ENCODE measurements at places on chromosomes 1 and 21.

DNA sequence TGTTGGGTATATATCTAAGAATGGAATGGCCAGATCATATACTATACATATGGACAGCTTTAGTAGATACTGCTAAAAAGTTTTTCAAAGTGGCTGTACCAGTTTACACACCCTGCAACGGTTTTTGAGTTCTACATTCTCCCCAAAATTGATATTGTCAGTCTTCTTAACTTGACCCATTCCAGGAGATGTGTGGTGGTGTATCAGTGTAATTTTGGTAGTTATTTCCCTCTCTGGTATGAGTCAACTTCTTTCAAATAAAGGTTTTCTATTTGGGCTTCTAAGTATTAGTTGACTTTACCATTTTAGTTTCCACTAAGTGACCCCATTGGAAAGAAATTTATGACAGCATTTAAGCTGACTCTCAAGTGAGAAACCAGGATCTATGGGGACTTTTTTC lies 29.2 kb downstream of the INKA2 start:
- no peak for DNase-seq

DNA sequence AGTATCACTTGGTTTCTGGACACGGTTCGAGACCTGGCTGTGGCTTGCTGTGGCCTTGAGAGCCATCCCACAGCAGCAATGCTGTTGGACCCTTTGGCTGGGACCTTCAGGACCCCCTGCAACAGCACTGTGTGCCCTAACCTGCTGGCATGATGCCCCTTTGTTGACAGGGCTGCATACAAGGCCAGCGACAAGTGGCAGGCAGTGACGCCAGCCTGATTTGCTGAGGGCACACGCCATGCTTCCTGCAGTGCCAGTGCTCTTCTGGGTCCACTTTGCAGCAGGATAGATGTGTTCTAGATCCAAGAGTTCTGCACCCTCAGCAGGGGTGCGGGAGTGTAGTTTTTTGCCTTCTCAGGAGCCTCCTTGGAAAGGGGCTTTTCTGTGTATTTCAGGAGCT lies 32.8 kb downstream of the COQ8A start:
- DNase-seq, result no peak

DNA sequence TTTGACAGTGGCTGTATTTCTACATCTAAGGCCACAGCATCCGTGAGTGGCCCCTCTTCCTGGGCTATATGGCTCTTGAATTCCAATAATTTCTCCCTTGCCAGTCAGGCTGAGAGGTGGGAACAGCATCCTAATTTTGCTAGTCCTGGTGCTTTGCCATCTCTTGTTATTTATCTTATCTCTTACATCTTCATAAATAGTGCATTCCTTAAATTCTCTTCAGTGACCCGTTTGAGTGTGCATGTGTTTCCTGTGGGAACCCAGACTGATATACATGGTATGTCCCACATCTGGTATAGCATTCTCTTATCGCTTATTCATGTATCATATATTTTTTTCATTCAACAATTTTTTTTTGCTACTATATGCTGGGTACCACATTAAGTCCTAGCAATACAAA lies 9.9 kb downstream of the S100A11 start:
- no peak for DNase-seq

DNA sequence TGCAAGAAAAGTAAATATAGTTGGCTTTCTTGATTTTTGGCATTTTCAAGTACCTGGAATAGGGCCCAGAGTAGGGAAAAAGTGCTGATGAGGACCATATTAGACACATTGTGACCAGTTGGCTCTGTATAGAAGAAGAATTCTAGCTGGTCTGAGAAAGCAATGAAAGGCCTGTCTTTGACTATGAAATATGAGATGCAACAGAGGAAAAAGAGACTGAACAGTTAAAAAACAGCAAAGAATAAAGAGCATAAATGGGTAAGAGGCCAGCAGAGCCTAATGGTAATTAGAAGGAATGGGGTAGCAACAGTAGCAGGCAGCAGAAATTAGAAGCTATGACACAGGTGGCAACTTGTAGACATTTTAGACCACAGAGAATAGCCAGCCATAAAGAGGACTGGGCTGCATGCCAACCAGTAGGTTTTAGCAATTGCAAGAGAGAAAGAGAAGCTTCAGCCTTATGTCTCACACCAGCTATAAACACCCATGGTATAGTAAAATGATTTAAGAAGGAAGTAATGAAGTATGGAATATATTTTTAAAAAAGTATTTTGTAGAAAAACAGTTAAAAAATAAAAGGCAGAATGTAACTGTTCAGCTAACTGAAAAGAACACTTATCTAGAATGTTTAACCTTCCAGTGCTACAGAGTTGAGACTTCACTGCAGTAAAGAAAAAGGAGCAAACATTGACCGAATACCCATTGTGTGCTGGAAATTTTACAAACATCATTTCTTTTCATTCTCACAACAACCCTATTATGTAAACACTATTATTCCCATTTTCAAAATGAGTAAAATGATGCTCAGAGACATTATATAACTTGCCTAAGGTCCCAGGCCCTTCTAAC lies 114.1 kb downstream of the LHX4 start:
- DNase-seq, result no peak

GRCh38 chr1:30810416-30811080 lies 53.0 kb upstream of the LAPTM5 start:
- no peak for DNase-seq

DNA sequence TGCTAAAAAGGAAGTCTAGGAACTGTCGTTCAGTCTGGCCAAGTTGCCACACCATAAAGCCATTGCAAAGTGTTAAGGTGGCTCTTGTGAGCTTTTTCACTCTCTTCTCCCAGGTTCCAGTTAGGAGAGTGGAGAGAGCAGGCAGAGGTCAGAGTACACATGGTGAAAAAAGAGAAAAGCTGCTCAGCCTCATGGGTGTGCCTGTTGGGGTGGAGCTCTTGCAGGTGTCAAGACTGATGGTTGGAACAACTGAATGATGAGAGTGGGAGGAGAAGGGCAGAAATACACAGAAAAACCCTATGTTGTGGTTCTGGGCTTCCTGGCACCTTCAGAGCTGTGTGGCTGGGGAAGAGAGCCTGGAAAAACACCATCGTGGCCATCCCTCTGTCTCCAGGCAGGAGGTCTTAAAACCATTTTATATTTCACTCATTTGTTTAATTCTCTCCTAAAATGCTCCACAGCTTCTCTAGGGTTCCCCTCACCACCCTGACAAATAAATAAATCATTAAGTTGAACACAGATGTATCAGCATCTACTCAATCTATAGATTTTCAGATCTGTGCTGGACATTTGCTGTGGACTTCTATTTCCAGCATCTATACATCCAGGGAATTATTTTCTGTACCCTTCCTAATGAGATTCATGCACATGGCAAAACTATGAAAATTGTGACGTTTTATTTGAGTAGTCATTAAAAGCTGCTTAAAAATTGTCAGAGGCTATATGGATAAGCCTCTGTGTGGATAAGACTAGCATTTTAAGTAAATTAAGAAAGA lies 17.5 kb downstream of the UBASH3A start:
- DNase-seq, result no peak

- DNase-seq, result no peak
Measured at GRCh38 chr1:70809069-70809468, 238.5 kb downstream of the PTGER3 start.

- DNase-seq, result no peak
Measured at GRCh38 chr1:6634371-6635052, 9.8 kb downstream of the THAP3 start.

- no peak for DNase-seq
Measured at GRCh38 chr1:8025061-8025670, 943 bp downstream of the ERRFI1 start.

GRCh38 chr1:2384941-2385481 lies 6.3 kb downstream of the MORN1 start:
- DNase-seq, result no peak

GRCh38 chr1:87951852-87952251 lies 623.2 kb downstream of the LMO4 start:
- no peak for DNase-seq

GRCh38 chr21:32426592-32427051 lies 14.1 kb downstream of the EVA1C start:
- DNase-seq, result no peak

GRCh38 chr1:175933801-175934200 lies 190.4 kb upstream of the TNR start:
- DNase-seq, result no peak
